ENCODE measurements at places on chromosomes 1 and 21.
A peak's percentile ranks its signal among the peaks of the same experiment; 100 is the strongest.

DNA sequence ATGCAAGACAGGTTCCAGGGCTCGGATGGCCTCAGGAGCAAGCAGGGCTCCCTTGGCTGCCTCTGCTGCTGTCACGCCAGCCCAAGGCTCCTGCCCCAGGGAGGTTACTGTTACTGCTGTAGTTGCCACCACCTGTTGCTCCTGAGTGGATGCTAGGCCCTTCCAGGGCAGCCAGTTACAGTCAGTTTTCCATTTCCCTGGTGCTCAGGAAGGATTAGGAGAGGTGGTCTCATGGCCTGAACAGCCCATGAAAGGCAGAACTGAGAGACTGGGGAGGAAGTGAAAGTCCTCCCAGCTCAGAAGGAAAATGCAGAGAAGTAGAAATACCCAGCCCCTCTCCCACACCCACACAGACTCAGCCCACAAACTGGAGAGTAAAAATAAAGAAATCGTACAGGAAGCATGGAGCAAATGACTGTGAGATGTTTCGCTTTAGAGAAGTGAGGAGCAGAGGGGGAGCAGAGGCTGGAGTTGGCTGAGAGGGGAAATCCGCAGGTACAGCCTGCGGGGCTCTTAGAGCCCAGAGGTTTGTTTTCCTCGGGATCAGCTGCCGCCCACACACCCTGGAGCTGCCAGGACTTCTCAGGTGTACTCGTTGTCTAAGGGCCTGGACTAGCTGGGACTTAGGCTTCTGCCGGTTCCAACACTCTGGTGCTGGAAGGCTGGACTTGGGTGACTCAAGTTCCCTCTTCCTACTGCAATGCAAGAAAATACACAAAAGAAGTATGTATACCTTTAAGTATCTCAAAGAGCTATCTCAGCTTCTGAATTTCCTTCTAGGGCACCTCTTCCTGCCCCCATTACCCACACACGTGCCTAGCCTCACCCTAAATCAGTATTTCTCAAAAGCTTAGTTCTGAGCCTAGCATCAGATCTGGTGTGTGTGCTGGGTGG lies 2.3 kb downstream of the IL6R start:
- DNase-seq: peak; percentile 39

GRCh38 chr1:1788646-1789431 lies 10.6 kb upstream of the NADK start:
- no peak for DNase-seq

DNA sequence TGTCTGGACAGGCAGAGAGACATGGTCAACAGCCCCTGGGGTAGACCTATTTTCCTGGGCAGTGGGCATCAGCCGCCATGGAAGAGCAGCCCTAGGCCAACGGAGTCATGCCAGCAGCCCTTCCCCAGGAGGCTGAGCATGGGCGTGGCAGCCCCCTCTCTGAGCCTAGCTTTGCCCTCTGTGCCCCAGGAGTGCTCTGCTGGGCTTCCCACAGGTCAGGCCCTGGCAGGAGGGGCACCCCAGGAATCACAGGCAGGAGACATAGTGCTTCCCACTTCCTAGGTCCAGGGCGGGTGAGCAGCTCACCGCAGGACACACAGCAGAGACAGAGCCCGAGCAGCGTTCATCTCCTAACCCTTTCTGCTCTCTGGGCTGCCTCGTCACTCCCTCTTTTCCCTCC lies 132.8 kb downstream of the GLIS1 start:
- DNase-seq: no peak

DNA sequence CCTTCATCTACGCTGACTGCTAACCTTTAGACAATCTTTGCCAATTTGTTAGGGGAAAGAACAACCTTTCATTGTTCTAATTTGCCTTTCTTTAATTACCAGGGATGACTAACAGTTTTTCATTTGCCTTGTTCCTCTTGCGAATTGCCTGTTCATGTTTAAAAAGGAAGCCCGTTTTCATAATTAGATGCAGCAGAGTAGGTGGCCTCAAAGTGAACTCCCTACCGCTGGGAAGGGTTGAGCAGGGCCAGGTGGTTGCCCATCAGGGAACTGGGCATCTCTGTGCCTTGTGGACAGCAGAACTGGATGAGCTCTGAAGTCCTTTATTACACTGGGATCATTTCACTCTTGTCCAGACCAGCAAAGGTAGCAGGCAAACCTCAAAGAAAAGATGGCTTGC lies 59.0 kb downstream of the HIVEP3 start:
- DNase-seq: no peak

DNA sequence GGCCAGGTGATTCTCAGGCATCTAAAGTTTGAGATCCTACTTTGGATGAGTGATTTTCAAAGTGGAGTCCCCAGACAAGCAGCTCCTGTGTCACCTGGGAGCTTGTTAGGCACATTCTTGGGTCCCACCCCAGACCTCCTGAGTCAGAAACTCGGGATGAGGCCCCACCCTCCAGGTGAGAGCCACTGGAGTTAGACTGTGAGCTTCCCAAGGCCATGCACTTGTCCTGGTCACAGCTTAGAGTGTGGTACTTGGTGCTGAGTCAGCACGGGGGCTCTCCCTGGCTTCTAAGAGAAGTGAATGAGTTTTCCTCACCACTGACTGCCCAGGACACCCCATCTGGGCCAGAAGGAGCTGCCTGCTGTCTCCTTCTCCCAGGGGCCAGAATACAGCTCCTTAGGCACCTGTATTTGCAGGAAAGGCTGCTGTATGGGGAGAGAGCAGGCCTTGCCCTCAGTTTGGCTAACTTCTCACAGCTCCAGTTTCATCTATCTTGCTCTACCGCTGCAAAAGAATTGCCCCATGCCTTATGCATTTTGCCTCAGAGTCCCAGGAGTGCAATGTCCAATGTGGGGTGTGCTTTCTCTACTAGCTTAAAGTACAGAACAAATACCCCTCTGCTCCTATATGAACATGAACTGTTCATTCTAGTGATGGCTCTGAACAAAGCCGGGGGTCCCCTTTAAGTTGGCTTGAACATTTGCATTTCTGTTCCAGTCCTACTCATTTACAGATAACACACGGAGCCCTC lies 98.1 kb downstream of the PSMG1 start:
- no peak for DNase-seq

GRCh38 chr1:155324717-155325602 lies 4.3 kb downstream of the RUSC1 start:
- no peak for DNase-seq
